ENCODE measurements at places on chromosomes 2 and 18.

DNA sequence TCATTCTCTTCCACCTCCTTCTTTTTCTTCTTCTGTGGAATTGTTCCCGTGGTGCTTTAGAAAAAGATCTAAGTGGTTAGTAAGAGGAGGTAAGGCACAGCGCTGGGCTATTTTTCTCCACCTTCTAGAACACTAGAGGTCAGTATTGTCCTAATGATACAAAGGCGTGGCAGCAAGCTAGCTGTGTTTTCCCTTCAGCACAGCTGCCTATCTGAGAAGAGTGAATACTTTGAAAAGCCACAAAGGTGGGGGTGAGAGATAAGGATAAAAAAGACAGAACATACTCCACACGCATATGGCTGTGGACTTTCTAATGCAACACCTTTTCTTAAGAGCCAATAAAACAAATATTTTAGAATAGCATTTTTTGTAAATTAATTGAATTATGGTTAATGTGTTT lies 2.1 kb downstream of the CNTNAP5 start:
- DNase-seq, result peak; percentile 1

DNA sequence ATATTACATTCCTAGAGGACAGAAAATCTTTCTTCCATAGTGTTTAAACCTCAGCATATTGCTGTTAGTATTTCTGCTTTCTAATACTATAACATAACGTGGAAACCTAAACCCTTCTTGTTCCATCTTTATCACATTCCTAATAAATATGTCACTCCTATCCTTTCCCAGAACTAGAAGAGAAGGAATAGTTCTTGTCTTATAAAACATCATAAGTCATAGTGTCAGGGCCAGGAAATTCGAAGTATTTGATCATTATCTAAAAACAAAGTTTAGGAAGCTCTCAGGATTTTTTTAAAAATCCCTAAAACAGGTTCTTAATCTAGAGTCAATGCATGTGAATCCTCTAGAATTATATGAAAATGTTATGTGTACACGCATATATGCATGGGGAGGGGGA lies 2.0 kb downstream of the NHEJ1 start:
- no peak for DNase-seq

GRCh38 chr18:79910563-79911343 lies 40.7 kb downstream of the SLC66A2 start:
- no peak for DNase-seq

DNA sequence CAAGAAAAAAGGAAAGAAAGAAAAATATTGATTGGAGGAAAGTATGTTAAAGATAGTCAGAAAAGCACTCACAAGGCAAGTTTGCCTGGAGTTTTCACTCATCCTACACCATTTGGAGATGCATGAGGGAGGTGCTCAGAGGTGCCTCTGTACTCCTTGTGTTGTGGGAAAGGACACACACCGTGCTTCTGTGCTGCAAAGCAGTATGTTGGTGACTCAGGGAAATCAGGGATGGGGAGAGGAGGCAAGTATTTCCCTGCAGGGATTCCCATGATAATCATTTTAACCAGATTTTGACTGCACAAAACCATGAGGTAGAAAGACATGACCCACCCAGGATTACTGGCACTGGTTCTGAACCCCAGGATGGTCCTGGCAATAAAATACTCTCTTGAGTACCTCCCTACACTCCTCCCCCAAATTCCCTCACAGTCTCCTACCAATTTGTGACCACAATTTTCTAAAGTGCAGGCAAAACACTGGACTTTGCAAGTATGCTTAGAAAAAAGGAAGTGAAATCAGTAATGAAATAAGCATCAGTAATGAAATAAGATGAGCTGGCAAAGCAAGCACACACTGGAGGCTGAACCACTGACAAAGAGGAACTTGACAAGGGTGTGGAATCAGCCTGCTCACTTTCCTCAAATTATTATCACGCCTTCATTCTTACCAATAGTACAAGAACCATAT lies 155.5 kb upstream of the ACVR2A start:
- DNase-seq, result no peak

- DNase-seq, result no peak
Measured at GRCh38 chr2:109162999-109163398, 34.0 kb downstream of the SH3RF3 start.

DNA sequence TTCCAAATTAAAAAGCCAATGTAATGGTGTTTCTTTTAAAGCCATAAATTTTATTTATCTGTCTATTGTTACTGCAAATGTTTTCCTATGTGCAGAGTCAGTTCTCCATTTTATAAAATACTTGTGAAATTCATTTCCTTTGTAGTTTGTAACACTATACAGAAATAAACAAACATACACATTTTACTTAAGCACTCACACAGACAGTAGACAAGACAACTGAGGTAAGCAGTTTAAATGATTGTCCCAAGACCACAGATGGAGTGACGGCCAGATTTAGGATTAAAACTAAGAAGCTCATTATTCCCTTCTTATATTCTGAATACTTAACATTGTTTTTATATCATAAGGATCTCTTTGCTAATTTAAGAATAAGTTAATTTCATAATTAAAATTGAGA lies 100.9 kb downstream of the BAZ2B start:
- DNase-seq, result no peak

GRCh38 chr2:230972046-230972445 lies 23.9 kb upstream of the SPATA3 start:
- DNase-seq, result no peak

GRCh38 chr2:100878000-100878791 lies 58.3 kb downstream of the NPAS2 start:
- no peak for DNase-seq

DNA sequence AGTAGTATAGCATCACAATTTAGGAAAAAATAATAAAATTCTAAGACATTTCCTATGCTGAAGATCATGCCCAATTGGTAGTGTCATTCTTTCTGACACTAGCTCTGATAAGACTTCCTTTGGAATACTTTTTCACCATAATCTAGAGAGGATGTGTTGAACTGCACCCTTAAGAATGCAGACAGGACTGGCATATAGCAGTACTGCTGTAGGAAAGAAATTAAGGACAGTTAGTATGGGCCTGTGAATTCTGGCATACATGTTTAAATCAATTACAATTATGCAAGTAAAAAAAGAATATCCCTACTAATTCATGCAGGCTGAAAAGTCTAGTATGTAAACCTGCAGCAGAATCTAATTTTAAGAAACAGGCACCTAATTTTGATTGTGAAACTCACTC lies 15.4 kb downstream of the SF3B1 start:
- DNase-seq, result no peak

DNA sequence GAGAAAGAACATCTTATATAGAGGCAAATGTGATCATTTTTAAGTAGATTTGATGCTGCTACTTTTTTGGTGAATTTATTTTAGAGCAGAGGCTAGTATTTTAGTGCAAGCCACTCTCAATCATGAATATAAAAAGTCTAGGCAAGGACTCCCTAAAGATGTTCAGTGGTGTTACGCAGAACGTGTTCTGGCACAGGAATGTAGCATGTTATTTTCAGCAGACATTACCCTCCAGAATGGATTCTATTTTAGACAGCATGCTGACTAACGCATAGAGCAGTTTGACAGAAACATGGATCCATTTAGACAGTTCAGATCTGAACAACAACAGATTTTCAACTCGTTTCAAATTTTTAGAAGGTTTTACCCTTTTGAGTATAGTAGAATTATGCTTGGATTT lies 54.1 kb downstream of the DSC3 start:
- DNase-seq, result no peak

- no peak for DNase-seq
Measured at GRCh38 chr18:38957736-38958135, 1392.1 kb upstream of the CELF4 start.

GRCh38 chr2:132780651-132781050 lies 110.6 kb upstream of the LYPD1 start:
- DNase-seq, result no peak

DNA sequence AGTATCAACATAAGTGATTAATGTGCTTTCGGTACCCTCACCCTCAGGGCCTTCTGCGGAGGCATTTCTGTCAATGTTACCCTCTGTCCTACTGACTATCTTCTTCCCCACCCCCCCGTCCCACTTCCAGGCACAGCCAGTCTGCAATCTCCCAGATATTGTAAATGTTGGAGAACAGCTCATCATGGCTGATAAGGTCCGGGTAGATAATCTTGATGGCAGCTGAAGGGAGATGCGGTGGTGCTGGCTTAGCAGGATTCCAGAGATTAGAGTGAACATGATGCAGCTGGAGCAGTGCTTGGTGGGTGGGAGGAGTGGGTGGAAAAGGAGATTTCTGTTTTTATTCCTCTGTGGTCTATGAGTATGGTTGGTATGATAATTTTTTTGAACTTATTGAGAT lies 15.5 kb downstream of the GTF2A1L start:
- no peak for DNase-seq

DNA sequence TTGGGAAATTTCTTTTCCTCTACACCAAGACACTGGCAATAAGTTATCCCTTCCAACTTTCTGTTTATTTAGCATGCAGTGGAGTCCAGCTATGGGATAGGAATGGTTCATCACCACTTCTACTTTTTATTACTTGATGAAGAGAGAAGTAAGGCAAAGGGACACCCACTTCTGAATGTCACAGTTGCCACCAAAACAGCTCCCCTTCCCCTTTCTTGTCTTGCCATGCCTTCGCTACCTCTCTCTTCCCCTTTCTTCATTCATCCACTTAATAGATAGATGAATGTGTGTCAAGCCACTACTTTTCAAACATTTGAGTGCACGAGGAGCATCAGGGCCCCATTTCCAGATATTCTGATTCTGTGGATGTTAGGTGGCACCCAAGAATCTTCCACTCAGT lies 59.6 kb downstream of the KCTD18 start:
- no peak for DNase-seq

- DNase-seq, result no peak
Measured at GRCh38 chr18:6648581-6648980, 80.9 kb upstream of the ARHGAP28 start.

DNA sequence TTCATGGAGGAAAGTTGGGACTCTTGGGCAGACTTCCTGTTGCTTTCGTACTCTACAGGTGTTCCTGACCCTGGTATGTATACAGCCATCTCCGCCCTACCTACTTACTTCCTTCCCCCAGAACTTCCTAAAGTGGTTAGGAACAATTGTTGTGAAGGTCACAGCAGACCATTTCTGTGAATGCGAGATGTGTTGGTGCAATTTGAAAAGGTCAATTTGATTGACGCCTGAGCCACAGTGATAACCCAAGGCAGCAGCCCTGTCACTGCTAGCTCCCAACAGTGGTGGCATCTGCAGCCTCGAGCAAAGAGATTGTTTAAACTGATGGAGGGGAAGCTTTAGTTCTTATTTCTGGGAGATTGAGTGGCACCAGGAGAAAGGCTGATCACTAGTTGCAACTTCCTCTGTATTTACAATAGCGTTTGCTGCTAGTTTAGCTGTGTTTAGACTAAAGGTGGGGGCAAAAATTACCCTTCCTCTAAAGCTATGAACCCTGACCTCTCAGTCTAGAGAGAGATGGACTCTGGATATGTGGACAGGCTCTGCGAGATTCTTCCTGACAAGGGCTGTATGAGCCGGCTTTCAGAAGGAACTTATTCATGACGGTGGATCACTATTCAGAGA lies 78.3 kb upstream of the MAP4K3 start:
- DNase-seq, result no peak

DNA sequence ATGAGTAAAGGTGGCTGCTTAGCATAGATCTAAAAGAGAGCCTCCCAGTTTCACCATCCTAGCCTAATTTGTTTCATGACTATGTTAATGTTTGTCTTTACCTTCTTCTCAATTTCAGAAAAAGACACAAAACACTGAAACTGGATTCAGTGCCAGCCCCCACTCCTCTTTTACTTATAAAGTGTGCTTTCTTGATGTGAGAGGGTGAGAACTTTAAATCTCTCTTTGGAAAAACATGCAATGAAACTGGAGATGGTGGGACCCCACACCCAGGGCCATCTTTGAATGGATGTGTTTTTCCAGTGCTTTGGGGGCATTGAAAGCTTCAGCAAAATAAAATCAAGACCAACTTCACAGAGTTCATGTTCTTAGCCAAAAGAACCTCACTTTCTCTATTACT lies 185.9 kb downstream of the CYRIA start:
- no peak for DNase-seq

Data from NCI-H1417 treated with DMSO at 0.1 percent for 48 hours (cell line).